ENCODE measurements at places on chromosomes 11 and 22. TPM values are rescaled to one million over a fixed set of nuclear protein-coding genes. Genes with fewer than 3 reads are reported as not detected.

DNA sequence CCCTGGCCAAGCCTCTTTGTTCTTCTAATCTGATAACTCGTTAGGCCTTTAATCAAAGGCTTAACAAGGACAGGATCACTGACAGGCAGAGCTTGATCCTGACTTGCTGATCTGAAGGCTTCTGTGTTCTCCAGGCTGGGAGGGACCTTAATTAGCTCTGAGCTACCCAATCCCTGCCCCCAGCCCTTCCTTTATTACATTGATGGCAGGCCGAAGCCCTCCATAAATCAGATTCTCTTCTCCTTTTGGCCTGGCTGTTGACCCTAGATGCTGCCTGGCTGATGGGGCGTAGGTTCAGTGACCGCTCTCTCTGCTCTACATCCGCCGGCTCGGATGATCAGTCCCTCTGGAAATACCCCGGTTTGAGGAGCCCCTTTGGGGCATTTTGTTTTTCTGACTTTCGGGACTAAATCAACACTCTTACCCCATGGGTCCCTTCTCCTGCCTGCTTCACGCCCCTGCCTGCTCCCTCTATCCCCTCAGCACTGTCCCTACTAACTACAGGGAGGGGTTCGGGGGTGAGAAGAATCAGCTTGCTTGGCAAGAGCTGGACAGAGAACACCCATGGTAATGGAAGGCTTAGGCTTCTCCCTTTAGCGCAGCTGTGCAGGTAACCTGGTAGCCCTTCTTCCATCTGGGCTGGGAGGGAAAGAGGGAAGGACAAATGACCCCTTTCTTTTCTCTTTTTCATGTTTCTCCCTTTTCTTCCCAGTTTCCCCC, 10.0 kb upstream of the RRM1 start:
- H3K4me1 ChIP-seq = peaks cover 6% of the 10 kb centered on the region
- no peak overlapping the region for H3K4me3 ChIP-seq
- H3K36me3 ChIP-seq = peaks cover 16% of the 10 kb centered on the region
- H3K27me3 ChIP-seq = no peaks in the 10 kb centered on the region

ZNRF3 gene
- 6.9 TPM for total RNA-seq

CD248 gene
- 107 TPM for total RNA-seq

TNNT3 gene
- total RNA-seq = not detected

All from osteoblast (primary cell).